Mammary microvascular endothelial cell (primary cell): ENCODE measurements at places on chromosomes 2 and 18. TPM values are rescaled to one million over a fixed set of nuclear protein-coding genes. Genes with fewer than 3 reads are reported as not detected.

FAM110C gene
- not detected in 2 replicates for total RNA-seq

IL36B gene
- total RNA-seq, result not detected in 2 replicates

KLHL41 gene
- not detected in 2 replicates for total RNA-seq

HOXD8 gene
- 17.3 and 24.1 TPM in 2 replicates for total RNA-seq

GALNT3 gene
- total RNA-seq, result 0.30 and 1.2 TPM in 2 replicates

GALR1 gene
- not detected in 2 replicates for total RNA-seq
